ENCODE measurements at places on chromosomes 5 and 9.

DNA sequence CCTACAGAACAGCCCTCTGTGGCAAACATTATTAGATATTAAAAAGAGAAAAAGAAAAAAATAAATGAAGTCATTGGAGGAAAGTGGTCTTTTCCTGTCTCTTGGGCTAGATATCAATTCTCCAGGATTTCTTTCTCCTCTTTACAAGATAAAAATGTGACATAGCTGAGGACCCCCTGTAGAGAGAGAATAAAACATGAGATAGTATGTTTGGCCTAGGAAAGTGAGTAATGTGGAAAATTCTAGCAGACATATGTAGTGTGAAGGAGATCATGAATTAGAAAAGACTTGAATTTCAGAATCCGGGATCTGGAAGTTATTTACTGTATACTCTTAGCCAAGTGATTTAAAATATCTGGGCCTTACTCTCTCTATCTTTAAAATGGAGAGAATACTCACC lies 823.1 kb downstream of the TLR4 start:
- no peak for DNase-seq

GRCh38 chr5:138903130-138903775 lies 28.1 kb upstream of the LRRTM2 start:
- DNase-seq, result no peak

- DNase-seq, result no peak
These were observed 25.4 kb upstream of the ZSWIM6 start for GRCh38 chr5:61306531-61307131.

DNA sequence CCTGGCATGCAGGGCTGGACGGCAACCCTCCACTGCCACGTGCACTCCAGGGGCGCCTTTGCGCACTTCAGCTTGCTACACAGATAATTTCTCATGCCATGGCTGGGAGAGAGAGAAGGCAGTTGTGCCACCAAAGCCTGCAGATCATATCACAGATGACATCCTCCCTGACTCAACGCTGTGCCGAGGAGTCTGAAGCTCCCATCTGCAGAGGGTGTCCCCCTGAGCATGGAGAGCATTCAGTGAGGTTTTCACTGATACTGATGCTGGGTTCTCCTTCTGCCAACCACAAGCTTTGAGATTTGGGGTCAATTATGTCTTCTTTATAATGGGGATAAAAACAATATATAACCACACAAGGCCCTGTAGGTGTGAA lies 607.4 kb upstream of the ADAMTS16 start:
- DNase-seq, result no peak

GRCh38 chr5:107424491-107424890 lies 246.2 kb downstream of the EFNA5 start:
- DNase-seq, result no peak

- DNase-seq, result peak; percentile 55
These were observed 1248.1 kb upstream of the CDH18 start for GRCh38 chr5:21236104-21236503.

DNA sequence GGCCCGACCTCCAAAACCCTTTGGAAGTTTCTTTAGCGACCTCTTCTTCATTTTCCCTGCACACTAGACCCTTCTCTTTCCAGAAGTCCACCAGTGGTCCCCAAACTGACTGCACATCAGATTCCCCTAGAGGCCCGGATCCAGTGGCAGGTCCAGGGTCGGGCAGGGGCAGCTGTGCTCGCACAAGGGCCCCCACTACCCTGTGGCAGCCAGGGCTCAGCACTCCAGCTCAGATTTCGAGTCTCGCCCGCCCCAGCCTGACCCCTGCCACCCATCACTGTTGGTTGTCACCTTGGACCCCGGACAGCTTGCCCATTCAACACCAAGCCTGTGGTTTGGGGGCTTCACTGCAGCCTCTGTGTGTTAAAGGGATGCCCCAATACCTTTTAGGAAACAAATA lies 7.8 kb upstream of the ZDHHC12 start:
- no peak for DNase-seq

DNA sequence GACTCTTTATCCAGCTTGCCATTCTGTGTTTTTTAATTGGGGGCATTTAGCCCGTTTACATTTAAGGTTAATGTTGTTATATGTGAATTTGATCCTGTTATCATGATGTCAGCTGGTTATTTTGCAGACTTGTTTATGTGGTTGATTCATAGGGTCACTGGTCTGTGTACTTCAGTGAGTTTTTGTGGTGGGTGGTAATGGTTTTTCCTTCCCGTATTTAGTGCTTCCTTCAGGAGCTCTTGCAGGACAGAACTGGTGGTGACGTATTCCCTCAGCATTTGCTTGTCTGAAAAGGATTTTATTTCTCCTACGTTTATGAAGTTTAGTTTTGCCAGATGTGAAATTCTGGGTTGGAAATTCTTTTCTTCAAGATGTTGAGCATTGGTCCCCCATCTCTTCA lies 381.1 kb downstream of the MAN2A1 start:
- no peak for DNase-seq

GRCh38 chr5:154647114-154647760 lies 107.9 kb upstream of the LARP1 start:
- peak; percentile 25 for DNase-seq

DNA sequence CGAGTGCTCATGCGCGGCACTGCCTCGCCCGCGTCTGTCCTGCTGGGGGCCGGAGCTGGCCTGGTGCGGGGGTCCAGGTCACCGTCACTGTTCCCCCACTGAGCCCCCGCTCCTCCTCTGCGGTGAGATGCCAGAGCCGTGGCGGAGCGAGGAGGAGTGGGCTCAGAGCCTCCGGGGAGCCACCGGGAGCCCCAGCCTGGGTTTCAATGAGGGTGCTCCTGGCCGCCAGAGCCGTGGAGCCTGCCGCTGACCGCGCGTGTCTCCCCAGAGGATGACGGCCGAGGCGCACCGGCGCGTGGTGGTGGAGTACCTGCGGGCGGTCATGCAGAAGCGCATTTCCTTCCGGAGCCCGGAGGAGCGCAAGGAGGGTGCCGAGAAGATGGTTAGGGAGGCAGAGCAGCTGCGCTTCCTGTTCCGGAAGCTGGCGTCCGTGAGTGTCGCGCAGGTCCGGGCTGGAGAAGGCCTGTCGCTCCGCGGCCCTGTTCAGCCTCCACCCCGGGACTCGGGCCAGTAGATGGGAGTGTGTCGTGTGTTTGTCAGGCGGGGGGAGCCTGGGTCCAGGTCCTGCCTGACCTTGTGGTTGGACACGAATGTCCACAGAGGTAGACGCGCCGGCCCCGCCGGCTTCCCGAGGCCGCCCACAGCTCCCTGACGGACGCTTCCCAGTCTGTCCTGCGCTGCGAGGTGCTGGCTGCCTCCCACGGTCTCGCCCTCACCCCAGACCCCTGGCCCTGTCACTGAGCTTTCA lies 22.0 kb downstream of the EXOC3 start:
- DNase-seq, result no peak

DNA sequence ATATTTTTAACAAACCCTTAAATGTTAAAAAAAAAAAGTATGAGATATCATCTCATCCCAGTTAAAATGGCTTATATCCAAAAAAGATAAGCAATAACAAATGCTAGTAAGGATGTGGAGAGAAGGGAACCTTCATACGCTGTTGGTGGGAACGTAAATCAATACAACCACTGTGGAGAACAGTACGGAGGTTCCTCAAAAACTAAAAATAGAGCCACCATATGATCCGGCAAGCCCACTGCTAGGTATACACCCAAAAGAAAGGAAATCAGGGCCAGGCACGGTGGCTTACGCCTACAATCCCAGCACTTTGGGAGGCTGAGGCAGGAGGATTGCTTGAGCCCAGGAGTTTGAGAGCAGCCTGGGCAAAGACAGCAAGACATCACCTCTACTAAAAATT lies 3.0 kb downstream of the MTMR12 start:
- DNase-seq, result no peak

DNA sequence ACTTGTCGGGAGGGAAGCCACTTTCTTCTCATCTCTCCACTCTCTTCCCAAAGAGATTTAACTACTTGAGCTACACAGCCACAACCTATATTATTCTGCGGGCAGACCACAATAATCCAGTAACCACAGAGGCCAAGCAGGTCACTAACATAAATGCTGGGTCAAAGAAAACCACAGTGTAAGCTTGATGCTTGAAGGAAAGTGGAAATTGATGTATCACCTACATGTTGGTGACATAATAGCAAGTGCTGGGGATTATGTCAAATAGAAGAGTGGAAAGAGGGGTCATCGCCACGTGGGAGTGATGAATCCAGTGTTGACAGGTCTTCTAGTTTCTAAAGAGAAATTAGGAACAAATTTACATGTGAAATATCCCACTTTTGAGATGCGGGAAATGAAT lies 40.9 kb downstream of the RFK start:
- no peak for DNase-seq

DNA sequence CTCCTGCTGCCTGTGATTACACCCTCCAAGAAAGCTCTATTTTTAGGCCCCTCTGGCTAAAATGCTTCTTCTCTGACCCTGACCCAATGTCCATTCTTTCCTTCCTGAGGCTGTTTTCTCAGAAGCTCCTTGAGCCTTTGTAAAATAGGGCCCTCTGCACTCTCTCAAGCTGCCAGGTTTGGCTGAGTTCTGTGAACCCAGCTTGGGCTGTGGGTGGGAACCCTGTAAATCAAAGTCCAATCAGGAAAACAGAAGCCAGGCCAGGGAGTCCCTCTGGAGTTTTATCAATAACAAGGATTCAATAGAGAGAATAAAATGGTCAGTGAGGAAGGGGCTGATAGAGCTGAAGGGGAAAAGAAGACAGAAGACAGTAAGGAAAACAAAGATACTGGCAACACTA lies 43.7 kb upstream of the ERCC6L2 start:
- no peak for DNase-seq

GRCh38 chr9:121559183-121559582 lies 59.5 kb upstream of the GGTA1 start:
- DNase-seq, result no peak

DNA sequence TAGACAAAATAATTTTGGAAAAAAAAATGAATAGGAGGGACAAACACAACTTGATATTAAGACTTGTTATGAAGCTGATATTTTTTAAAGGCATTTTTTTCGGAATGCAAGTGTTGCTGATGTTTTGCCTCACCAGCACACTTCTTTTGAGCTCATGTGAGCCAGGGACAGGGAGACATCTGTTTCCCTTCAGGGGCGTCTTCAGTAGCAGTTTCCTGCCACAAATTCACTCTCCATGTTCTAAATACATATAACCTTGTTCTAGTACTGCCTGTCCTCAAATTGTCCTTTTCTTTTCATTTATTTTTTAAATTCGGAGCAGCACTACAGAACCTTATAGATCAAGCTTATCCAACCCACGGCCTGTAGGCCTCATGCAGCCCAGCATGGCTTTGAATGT lies 316.0 kb upstream of the PAPPA start:
- no peak for DNase-seq

DNA sequence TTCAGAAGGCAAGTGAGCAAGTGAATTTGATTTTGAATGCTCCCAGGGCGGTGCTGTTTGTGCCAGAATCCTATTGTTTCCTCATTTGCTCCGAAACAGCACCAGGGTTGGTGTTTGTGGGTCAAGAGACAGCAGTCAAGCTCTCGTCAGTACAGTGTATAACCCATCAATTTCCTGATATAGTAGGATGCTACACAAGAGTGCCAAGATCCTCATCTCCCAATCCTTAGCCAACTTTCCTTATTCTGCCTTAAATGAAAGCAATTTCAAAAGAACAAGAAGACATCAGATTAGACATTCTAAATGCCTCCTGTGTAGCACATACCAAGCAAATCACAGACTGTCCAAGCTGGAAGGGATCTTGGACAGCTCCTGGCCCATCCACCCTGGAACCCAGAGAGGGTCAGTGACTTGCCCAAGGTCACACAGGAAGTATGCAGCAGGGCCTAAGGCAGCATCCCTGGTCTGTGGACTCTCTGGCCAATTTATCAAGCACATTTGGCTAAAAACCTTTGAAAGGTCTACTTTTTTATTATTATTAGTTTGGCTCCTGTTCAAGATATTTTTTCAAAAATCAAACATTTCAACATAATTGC lies 4.5 kb downstream of the WHRN start:
- peak; percentile 41 for DNase-seq

- peak; percentile 59 for DNase-seq
These were observed 7.1 kb upstream of the PLK2 start for GRCh38 chr5:58466939-58467338.

- DNase-seq, result no peak
These were observed 3.1 kb upstream of the GNPDA1 start for GRCh38 chr5:142015781-142016533.

- no peak for DNase-seq
These were observed 28.3 kb upstream of the CRB2 start for GRCh38 chr9:123327697-123328100.

DNA sequence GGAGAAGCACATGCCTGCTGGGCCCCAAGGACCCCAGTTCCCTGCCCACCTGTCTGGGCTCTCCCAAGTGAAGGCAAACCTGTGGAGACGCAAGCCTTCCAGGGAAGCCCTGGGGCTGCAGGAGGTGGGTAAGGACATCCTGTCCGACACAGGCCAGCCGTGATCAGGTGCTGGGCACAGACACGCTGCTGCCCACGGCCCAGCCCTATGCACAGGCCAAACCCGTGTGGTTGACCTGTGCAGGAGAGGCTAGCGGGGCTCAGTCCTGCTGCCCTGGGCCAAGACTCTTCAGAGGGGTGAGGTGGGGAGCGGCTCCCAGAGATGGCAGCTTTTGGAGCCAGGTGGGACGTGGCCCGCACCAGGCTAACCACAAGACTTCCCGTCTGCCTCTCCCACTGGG lies 14.3 kb downstream of the LHX3 start:
- no peak for DNase-seq

DNA sequence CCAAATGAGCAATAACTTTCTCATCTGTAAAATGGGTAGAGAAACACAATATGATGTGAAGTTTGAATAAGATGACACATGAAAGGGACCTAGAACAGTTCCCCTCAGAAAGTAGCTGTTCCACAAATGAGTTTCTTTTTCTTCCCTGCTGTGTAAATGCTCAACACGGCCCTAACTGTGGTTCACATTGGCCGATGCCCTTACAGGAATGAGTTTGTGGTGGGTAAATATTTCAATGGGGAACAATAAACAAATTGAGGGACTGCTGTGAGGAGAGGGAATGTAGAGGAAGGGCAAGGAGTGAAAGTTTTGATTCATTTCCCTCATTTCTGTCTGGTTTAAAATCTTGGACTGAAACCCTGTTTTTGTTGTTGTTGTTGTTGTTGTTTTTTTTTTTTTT lies 12.8 kb downstream of the C6 start:
- no peak for DNase-seq

- DNase-seq, result no peak
These were observed 47.4 kb upstream of the SUSD3 start for GRCh38 chr9:93011114-93011513.

DNA sequence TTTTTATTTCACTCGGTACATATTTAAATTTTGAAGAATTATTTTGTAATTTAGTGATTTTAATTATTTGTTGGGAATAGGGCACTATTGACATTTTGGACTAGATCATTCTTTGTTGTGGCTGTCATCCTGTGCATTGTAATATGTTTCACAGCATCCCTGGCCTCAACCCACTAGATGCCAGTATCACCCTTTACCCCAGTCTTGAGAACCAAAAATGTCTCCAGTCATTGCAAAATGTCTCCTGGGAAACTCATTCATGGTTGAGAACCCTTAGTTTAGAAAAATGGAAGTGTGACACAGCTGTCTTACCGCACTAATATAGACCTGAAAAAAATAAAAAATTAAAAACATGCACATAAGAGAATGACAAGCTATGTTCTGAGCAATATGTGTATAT lies 88.4 kb upstream of the CCDC152 start:
- no peak for DNase-seq

- DNase-seq, result no peak
These were observed 323.8 kb upstream of the WWC1 start for GRCh38 chr5:167967494-167968177.

Data from NCI-H69 (cell line).